ENCODE measurements at places on chromosomes 11 and 22.

DNA sequence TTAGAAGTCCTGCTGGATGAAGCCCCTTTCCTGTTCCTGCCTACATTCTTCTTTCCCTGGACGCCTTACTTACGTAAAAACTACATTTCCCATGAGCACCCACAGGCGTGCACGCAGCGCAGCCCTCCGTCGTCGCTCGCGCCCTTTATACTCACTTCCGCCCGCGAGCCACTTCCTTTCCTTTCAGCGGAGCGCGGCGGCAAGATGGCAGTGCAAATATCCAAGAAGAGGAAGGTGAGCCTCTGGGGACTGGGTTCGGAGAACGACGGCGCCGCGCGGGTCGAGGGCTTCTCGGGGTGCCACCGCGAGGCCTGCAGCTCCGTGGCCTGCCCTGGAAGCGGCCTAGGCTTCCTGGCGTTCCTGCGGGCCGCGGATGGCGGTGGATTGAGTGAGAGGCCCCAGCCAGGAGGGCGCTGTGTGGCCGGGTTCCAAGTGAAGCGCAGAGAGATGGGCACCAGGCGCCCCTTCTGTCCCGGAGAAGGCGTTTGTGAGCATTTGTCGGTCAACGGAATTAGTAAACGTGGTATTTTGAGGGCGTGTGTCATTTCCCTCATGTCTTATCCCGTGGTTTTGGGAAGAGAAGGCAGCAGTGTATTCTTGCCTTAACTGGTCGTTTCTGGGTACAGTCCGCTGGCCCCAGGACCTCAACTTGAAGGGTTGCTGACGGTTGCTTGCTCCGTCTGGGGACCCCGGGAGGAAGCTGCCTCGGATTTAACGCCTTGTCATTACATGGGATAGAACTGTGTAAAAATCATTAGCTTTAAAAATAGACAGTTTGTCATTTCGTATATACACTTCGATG lies at the start of gene RPS3:
Gene RPS3 (plus strand): TSS at position 175 of the 802 bp plus-strand sequence. CDS start 30 bp downstream, at position 205.
- DNase-seq: peak; percentile 96

GRCh38 chr11:46281371-46281831 lies 3.9 kb downstream of the CREB3L1 start:
- DNase-seq: peak; percentile 38

GRCh38 chr22:23500508-23501260 lies 79.4 kb downstream of the IGLL1 start:
- DNase-seq: no peak

- no peak for DNase-seq
Measured at GRCh38 chr11:2234963-2235362, 35.4 kb downstream of the ASCL2 start.

- peak; percentile 83 for DNase-seq
Measured at GRCh38 chr22:30390974-30391691, 3.9 kb upstream of the RNF215 start.

GRCh38 chr11:48032721-48033120 lies 52.4 kb downstream of the PTPRJ start:
- DNase-seq: no peak

GRCh38 chr11:123145661-123146060 lies 49.4 kb downstream of the CLMP start:
- no peak for DNase-seq

DNA sequence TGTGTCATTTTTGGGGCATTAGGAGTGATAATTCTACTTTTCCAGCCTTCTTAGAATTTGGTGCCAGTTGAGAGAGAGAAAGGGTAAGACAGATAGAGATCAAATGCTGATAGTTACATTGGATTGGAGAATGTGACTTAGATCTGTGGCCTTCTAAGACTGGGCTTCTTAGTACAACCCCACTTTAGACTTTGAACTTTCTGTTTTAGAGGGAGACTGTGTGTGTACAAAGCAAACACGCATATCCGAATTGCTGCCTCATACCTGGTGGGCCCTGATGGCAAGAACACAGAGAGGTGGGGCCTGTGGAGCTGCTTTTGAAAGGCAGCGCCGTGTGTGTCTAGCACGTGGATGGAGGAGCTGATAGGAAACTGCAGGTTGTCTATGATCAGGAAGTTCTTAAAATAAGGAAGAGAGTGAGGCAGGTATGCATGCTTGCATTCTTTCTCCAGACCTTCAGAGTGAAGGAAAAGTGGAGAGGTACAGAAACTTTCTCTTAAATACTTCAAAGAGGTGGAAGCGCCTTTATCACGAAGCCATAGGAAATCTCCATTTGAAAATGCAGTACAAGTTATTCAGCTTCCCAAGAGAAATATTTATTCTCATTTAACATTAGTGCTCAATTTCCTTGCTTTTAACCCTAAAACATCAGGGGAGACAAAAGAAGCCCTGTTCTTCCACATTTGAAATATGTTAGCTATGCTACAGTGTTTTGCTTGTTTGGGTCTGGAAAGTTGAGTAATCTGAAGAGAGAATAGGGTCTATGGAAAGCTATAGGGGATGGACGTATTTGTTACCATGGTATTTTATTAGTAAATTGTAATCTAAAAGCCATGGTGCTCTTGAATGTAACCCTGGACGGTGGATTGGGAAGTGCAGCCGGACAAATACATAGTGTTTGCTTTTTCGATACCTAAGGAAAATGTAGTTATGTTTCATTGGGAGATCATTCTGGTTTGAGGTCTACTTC lies 13.7 kb downstream of the PDHX start:
- no peak for DNase-seq

DNA sequence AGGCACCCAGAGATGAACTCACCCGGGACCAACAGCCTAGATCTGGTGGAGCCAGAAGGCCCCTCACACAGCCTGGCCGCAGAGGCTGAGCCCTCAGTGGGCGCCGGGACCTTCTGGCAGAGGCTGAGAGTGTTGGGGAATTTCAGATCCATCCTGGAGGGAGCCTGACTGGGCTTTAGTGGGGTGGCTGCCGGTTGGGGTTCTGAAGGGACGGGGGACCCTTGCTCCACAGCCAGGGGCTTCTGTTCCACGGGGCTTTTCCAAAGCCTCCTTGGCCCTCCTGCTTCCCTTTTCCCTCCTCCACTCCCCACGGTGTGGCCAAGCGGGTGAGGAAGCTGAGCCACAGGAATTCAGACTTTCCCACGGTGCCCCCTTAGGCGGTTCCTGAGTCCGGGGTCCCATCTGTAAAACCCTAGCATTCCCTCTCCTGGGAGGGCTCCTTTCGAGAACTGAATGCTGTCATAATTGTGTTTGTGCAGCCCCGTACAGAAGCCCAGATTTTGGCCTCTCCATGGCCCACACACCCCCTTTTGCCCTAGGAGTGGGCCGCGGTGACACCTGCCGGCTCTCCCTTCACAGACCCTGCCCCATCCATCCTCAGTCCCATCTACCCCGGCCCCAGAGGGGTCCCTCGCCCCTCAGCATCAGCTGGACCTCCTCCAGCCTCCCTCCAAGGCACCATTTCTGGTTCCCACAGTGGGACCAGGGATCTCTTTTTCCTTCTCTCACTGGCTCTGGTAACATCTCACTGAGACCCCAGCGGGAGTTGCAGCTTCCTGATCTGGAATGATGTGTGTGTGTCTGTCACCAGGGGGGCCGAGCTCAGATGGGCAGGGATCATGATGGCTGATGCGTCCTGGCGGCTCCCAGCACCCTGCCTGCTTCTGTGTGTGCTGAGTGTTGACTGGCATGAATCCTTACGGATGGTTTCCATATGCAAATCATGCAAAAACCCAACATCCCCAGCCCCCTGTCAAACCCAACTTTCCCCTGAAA lies 1048.4 kb downstream of the TBC1D22A start:
- DNase-seq: no peak

DNA sequence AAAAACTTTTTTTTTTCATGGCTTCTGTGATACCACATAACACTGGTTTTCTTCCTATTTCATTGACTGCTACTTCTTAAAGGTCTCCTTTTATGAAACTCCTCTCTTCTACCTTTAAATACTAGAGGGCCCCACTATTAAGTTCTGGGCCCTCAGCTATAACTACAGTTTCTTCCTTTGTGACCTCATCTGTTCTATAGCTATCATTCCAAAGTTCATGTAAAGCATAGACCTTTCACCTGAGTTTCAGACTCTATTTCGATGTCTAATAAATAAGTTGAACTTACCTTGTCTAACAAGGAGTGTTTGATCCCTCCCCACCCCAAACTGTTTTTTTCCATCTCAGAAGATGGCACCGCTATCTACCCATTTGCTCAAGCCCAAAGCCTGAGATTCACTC lies 35.2 kb downstream of the PAAF1 start:
- no peak for DNase-seq

- DNase-seq: no peak
Measured at GRCh38 chr11:8224161-8224591, 39.5 kb downstream of the LMO1 start.

- DNase-seq: no peak
Measured at GRCh38 chr22:50071432-50072166, 13.5 kb upstream of the TTLL8 start.

- no peak for DNase-seq
Measured at GRCh38 chr11:88039476-88040147, 135.6 kb downstream of the RAB38 start.

- DNase-seq: peak; percentile 85
Measured at GRCh38 chr22:33864723-33865130, 55.5 kb downstream of the LARGE1 start.

DNA sequence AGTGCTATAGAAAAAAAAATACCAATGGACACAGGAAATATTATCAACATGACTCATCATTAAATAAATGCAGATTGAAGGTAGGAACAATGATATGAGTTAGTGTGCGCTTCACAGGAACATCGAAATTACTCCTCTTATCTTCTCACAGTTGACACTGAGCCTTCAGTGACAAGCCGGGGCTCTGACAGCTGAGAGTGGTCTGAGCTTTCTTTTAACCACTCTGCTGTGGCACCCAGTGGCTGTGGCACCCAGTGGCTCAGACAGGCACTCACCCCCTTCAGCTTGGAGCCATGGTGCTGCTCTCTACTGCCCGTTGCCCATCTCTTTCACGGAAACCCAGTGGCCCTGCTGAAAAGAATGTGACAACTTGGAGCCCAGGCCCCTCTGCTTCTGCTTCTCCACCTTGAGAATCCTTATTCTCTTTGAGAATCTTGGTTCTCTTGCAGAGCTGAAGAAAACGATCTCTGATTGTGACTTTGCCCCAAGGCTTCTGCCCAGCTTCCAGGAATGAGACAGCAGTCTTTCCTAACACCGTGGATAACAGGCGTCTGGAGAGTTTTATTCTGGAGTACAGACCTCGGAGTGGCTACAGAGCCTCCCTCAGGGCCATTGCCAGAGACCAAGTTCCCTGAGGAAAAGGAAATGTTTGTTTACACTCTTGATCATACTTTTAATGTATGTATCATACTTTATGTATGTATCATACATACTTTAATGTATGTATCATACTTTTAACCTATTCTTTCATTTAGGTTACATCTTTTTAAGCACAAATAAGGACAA lies 37.1 kb upstream of the OR8B8 start:
- DNase-seq: no peak

DNA sequence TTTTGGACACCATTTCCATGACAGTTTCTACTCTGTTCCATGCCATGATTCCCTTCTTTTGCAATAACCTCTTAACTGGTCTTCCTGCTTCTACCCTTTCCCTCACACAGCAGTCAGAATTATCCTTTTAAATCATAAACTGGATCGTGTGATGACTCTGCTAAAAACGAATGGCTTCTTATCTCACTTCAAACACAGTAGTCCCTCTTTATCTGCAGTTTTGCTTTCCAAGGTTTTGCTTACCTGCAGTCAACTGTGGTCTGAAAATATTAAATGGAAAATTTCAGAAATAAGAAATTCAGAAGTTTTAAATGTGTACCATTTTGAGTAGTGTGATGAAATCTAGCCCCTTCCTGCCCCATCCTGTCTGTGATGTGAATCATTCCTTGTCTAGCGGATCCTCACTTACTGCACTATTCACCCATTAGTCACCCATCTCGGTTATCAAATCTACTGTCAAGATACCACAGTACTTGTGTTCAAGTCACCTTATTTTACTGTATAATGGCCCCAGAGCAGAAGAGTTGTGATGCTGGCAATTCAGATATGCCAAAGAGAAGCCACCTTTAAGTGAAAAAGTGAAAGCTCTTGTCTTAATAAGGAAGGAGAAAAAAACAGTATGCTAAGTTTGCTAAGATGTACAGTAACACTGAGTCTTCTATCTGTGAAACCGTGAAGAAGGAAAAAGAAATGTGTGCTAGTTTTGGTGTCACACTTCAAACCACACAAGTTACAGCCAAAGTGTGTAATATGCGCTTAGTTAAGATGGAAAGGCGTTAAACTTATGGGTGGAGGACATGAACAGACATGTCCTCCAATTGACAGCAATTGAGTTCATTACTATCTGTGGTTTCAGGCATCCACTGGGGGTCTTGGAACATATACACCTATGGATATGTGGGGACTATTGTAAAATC lies 283.0 kb downstream of the DDX10 start:
- peak; percentile 19 for DNase-seq

GRCh38 chr22:28430466-28431025 lies 249.1 kb downstream of the TTC28 start:
- DNase-seq: no peak

DNA sequence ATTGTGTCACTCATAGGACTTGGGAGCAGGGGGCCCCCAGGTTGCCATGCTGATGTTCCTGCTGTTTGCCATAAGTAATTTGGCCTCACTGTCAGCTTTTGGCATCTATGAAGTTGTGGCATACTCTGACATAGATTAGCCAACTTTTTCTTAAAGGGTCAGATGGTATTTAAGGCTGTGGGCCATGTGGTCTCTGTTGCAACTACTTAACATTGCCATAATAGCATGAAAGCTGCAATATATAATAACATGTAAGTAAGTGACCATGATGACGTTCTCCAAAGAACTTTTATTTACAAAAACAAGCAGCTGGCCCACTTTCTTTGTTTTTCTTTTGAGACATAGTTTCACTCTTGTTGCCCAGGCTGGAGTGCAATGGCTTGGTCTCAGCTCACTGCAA lies 2.2 kb upstream of the TMEM216 start:
- DNase-seq: peak; percentile 49

DNA sequence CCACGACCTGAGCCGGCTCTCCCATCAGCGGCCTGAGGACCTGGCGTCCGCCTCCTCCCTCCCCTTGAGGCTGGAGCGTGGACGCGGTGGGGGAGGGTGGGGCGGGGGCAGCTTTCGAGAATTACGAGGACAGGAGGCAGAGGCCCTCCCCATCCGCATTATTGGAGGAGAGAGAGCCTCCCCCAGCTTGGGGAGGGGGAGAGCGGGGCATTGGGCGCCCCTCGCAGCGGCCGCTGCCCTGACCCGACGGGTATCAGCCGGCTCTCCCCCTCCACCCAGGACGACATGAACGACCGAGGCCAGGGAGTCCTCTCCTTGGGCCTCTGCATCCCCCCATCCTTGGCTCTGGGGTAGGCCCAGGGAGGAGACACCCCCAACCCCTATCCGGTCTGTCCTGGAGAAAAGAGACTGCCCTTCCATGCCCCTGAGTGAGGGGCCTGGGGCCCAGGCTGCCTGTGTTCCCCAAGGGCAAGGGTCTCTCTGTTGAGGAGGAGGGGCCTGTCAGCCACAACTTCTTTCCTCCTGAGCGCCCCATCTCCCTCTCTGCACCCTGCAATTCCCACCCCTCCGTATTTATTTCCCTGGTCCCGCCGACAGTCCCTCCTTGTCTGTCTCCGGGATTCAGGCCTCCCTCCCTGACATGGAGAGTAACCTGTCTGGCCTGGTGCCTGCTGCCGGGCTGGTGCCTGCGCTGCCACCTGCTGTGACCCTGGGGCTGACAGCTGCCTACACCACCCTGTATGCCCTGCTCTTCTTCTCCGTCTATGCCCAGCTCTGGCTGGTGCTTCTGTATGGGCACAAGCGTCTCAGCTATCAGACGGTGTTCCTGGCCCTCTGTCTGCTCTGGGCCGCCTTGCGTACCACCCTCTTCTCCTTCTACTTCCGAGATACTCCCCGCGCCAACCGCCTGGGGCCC lies 495 bp downstream of the GPR137 start:
- DNase-seq: peak; percentile 42

All from NB4 (cell line).